ENCODE measurements at places on chromosomes 11 and 22. TPM values are rescaled to one million over a fixed set of nuclear protein-coding genes. Genes with fewer than 3 reads are reported as not detected.

The HSCB gene
- total RNA-seq: 14.9 TPM

The HSPB2 gene
- total RNA-seq: not detected

The KAT5 gene
- total RNA-seq: 38.4 TPM

The NRGN gene
- 0.25 TPM for total RNA-seq

The INS gene
- total RNA-seq: not detected

The TREH gene
- total RNA-seq: not detected

The GLYAT gene
- not detected for total RNA-seq

The OR8B12 gene
- total RNA-seq: not detected

The OTOG gene
- not detected for total RNA-seq

The VSIG10L2 gene
- not detected for total RNA-seq

Data from dermis microvascular lymphatic vessel endothelial cell (primary cell).